Neural crest cell (in vitro differentiated cells): ENCODE measurements at places on chromosomes 11 and 22. TPM values are rescaled to one million over a fixed set of nuclear protein-coding genes. Genes with fewer than 3 reads are reported as not detected.

MS4A15 gene
- not detected in 2 replicates for total RNA-seq

NXPE1 gene
- total RNA-seq = not detected in 2 replicates

ZBTB16 gene
- total RNA-seq = 36.6 and 39.4 TPM in 2 replicates

NCAM1 gene
- total RNA-seq = 76.7 and 85.2 TPM in 2 replicates

ISX gene
- total RNA-seq = not detected in 2 replicates

RIBC2 gene
- total RNA-seq = 7.6 and 8.7 TPM in 2 replicates

KRTAP5-2 gene
- not detected in 2 replicates for total RNA-seq

CUL5 gene
- 42.9 and 46.3 TPM in 2 replicates for total RNA-seq

ANGPTL5 gene
- not detected in 2 replicates for total RNA-seq

SPI1 gene
- not detected in 2 replicates for total RNA-seq

OR4S1 gene
- not detected in 2 replicates for total RNA-seq
